Activated naive CD8-positive, alpha-beta T cell treated with anti-CD3 and anti-CD28 coated beads for 36 hours (primary cell): ENCODE measurements at places on chromosomes 1 and 21.

DNA sequence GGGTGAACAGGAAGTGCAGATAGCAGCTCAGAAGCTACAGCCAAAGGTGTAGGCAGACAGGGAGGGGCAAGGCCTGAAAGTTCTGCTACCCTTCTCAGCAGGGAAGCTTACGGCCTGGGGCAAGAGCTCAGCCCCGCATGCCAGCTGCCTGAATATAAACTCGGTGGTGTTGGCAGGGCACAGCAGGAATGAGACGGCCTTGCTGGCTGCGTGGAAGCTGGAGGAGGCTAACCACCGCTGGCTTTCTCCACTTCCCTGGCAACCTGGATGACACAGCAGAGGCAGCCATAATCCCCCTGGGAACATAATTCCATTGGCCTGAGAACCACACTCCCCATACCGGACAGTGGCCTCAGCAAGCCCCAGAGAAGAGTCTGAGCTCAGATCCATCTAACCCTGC lies 81.9 kb upstream of the PRRC2C start:
- DNase-seq, result no peak

GRCh38 chr1:241787691-241788090 lies 60.3 kb upstream of the EXO1 start:
- DNase-seq, result no peak

GRCh38 chr1:147824798-147825197 lies 64.4 kb upstream of the GJA5 start:
- DNase-seq, result no peak

GRCh38 chr1:39990428-39990827 lies 35.5 kb downstream of the MFSD2A start:
- no peak for DNase-seq

GRCh38 chr1:230407351-230407750 lies 18.8 kb downstream of the PGBD5 start:
- DNase-seq, result no peak

GRCh38 chr1:168135921-168136708 lies 615 bp downstream of the GPR161 start:
- peak; percentile 34 for DNase-seq

GRCh38 chr21:28124541-28124940 lies 868.1 kb downstream of the LTN1 start:
- no peak for DNase-seq
